ENCODE measurements at places on chromosomes 1 and 21. TPM values are rescaled to one million over a fixed set of nuclear protein-coding genes. Genes with fewer than 3 reads are reported as not detected.

DNA sequence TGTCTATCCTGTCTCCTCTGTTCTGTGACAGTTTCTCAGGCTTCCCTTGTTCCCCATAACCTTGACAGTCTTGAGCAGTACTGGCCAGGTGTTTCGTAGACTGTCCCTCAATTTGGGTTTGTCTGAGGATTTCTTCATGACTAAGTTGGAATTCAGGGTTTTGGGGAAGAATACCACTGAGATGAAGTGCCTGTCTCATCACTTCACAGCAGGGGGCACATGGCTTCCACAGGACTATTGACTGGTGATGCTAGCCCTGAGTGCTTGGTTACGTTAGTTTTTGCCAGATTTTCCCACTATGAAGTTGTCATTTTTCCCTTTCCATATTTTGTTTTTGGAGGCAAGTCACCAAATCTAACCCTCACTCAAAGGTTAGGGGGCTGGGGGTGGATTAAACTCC lies 45.7 kb downstream of the CDCP2 start:
- DNase-seq: no peak

DNA sequence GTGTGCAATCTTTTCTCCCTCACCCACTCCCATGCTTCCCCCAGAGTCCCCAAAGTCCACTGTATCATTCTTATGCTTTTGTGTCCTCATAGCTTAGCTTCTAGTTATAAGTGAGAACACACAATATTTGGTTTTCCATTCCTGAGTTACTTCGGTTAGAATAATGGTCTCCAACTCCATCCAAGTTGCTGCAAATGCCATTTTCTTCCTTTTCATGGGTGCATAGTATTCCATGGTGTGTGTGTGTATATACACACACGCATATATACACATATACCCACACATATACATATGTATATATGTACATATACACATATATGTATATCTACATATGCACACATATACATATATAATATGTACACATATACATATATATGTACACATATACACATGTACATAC lies 69.3 kb downstream of the ERG start:
- DNase-seq: no peak

DNA sequence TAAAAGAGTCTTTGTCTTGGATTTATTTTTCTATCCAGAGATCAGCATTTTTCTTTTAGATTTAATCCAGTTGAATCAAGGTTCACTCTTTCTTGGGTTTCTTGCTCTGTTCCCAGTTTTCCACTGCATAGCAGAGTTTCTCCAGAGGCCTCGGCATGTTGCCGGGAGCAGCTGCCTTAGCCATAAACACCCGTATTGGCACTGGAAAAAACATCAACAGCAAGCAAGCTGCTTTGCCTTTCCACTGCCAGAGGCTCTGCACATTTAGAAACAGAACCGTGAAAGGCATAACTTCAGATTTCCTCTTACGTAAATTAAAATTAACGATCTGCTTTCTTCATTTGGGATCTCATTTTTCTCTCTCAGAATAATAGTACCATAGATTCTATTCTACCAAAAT lies 181.8 kb upstream of the L1TD1 start:
- no peak for DNase-seq

The SRGAP2 gene
- 78.3 TPM for total RNA-seq

DNA sequence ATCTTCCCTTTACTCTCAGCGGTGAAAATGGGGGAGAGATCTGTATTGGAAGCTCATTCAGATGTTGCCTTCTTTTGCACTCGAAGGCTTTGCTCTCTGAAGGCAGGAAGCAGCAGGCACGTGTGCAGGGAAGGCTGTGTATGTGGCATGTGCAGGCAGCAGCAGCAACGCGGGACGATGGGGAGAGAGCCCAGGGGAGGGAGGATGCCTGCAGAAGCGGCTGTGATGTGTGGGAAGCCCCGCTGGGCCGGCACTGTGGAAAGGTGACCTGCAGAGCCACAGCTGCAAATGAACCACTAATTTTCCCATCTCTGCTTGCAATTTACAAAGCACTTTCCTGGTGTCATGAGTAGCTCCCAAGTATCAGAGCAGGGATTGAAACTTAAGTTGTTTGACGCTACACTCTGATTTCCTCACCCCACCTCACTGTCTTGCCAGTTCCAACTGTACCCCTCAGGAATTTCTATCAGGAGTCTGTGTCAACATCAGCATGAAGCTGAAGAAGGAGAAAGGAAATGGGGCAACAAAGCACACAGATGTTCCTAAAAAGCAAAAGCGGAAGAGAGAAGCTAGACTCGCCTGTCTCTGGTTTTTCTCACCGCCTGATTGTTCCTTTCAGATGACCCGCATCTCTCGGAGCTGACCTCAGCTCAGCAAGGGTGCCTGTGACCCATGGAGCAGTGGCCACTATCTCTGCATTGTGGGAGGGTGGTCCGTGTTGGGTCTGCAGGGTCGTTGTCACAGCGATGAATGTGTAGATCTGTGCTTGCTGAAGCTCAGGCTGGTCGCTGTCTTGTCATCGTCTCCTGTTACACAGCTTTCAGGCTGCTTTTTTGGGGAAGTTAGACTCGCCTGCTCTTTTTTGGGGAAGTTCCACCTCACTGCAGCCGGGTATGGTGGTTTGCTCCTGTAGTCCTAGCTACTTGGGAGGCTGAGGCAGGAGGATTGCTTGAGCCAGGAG lies 156.1 kb downstream of the KIF26B start:
- no peak for DNase-seq

DNA sequence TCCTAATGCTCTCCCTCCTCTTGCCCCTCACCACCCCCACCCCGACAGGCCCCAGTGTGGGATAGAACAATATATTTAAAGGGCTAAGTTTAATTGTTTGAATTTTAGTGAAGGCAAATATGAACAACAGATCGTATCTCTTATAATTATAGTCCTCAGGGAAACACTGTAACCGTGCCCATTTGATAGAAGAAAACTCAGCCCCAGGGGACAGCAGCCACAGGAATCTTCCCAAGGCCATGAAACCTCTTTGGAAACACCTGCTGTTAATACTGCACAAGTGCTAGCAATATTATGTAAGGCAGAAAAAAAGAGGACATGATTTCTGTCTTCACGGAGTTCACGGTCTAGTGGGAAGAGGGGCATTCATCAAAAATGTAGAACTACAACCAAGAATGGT lies 142.2 kb downstream of the URB2 start:
- no peak for DNase-seq

GRCh38 chr21:28299946-28300345 lies 692.7 kb downstream of the LTN1 start:
- no peak for DNase-seq

DNA sequence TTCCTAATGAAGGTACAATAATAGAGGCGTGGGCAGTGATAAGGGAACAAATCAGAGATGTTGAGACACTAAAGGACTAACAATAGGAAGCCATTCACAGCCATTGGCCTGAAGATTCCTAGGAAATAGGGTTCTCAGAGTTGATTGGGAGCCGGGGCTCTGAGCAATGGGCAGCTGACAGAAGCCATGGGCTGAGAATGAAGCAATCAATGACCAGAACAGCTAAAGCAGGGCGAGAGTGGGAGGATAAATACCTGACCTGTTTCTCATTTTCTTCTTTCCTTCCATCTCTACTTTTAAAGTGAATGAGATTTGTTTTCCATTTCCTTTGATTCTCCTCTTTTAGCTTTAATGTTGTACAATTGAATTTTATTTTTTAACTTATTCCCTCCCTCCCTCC lies 774.7 kb upstream of the ADGRL4 start:
- DNase-seq: no peak

The APOBEC4 gene
- total RNA-seq: not detected

GRCh38 chr21:27114111-27114510 lies 147.2 kb upstream of the ADAMTS5 start:
- DNase-seq: no peak

DNA sequence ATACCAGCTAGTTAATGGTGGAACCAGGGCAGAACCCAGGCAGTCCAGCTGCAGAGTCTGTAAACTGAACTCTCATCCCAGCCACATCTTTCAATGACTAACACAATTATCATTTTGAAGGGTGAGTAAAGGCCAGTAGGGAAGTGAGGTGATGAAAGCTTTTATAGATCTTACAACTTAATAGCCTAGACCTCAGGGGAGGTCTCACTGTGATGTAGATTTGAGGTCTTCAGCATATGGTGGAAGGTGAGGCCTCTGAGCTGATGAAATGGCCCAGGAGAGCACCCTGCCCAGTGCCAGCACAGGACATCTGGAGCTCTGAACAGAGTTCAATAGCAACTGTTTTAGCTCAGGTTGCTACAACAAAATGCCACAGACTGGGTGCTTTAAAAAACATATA lies 44.8 kb upstream of the POU2F1 start:
- no peak for DNase-seq

The ANGPTL3 gene
- not detected for total RNA-seq

The PLA2G2D gene
- total RNA-seq: not detected

The PROK1 gene
- total RNA-seq: not detected

- DNase-seq: no peak
Measured at GRCh38 chr1:227766015-227766634, 30.9 kb downstream of the SNAP47 start.

The OR2M3 gene
- under 0.01 TPM for total RNA-seq

- no peak for DNase-seq
Measured at GRCh38 chr1:98651116-98651632, 10.3 kb upstream of the SNX7 start.

DNA sequence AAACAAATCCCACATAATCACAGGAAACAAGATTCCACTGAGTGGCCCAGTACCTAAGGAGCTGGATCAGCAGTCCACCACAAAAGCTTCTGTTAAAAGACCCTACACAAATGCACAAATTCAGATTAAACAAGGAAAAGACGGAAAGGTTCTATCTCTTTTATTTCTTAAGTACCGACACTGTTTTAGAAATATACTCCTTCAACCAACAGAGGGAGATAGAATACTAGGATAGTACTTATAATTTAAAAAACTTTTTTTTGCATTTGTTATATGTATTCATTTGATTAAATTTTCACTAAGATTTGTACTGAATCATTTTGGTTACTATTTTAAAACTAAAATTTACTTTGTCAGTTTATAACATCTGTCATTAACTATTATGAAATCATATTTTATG lies 12.5 kb downstream of the CDC7 start:
- DNase-seq: no peak

- no peak for DNase-seq
Measured at GRCh38 chr1:67214420-67215174, 48.3 kb downstream of the IL23R start.

- DNase-seq: no peak
Measured at GRCh38 chr1:223704921-223705878, 7.1 kb upstream of the CAPN2 start.

- DNase-seq: no peak
Measured at GRCh38 chr1:204263254-204263910, 49.6 kb upstream of the GOLT1A start.

DNA sequence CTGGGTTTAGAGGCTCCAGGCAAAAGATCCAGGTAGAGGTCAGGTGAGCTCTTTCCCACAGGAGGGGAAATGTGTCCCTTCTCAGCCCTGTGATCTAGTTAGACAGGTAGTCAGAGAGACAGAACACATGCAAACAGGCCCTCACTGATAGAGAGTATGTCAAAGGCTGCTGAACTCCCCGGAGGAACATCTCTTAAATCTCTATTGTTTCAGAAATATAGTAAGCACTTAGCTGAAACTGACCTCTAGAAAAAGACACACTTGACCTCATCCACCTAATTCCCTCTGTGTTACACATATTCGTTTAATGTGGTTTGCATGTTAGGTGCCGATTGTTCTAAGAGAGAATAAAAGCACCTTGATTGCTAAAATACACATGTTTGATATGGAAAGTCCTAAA lies 23.3 kb downstream of the SUSD4 start:
- no peak for DNase-seq

- DNase-seq: no peak
Measured at GRCh38 chr1:180003026-180003695, 48.6 kb downstream of the CEP350 start.

DNA sequence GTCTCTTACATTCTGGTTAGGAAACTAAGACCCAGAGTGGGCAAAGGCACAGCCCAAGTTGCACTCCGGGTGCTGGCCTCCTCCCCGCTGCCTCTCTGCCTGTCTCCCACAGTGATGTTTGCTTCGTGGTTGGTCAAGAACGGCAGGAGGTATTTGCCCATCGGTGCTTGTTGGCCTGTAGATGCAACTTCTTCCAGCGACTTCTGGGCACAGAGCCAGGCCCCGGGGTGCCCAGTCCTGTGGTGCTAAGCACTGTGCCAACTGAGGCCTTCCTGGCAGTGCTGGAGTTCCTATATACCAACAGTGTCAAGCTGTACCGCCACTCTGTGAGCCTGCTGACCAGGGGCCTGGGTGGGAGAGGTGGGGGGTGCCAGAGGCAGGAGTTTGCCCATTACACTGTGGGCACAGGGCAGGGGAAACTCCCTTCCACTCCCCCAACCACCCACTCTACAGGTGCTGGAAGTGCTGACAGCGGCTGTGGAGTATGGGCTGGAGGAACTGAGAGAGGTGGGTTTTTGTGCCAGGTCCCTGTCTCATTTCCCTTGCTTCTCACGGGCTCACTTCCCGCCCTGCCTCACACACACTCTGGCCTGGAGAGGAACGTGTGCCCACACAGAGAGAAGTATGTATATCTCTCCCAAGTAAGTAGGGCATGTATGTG lies 1.9 kb downstream of the BTBD19 start:
- no peak for DNase-seq

The BARHL2 gene
- total RNA-seq: under 0.01 TPM

DNA sequence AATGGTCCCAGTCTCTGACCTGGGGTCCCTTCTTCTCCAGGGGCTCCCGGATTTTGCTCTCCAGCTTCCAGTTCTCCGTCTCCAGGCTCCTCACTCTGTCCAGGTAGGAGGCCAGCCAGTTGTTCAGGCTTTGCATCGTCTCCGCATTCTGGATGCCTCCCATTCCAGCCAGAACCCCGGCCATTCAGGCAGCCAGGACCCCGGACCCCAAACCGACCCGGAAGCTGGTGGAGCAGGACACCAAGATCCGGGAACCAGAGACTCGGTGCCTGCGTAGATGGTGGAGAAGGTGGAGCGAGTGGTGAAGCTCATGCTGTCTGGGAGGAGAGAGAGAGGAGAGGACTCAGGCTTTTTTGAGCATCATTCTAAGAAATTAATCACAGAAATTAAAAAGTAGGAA lies 572.4 kb upstream of the NCAM2 start:
- DNase-seq: no peak

The USP24 gene
- 67.3 TPM for total RNA-seq

DNA sequence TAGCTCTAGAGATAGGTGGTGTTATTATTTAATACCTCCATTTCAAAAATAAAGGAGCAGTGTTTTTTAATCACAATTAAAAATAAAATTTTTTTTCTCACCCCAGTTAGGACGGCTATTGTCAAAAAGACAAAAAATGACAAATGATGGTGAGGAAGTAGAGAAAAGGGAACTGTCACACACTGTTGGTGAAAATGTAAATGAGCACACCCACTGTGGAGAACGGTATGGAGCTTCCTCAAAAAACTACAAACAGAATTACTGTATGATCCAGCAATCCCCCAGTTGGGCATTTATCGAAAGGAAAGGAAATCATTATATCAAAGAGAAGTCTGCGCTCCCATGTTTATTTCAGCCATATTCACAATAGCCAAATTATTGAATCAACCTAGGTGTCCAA lies 148.7 kb upstream of the NR5A2 start:
- no peak for DNase-seq

- DNase-seq: peak; percentile 30
Measured at GRCh38 chr1:244451539-244451950, at the start of gene ADSS2. Gene ADSS2, minus strand, starts transcription at chr1:244451909. Its CDS starts 92 bp downstream, at chr1:244451817.

GRCh38 chr1:235357485-235358373 lies 9.5 kb upstream of the TBCE start:
- DNase-seq: no peak

The MATN1 gene
- 0.41 TPM for total RNA-seq

Measured in frontal cortex (tissue), 4 donors.